GM12891 (cell line): ENCODE measurements at places on chromosomes 4 and X.
A peak's percentile ranks its signal among the peaks of the same experiment; 100 is the strongest.

DNA sequence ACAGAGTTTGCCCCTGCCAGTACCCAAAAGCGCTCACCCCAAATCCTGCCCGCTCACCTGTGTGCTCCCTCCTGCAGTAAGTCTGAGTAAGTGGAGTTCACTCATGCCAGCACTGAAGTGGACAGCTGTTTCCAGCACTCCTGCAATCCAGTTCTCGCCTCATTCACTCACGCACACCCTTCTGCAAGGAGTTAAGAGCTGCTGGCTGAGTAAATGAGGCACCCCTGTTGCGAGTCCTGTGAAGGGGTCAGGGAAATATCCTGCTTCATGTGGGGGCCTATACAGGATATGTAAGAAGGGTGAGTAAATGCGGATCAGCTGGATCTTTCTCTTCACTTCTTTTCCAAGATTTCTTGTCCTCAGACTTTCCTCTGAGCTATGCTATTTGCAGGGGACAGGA, 23.5 kb downstream of the CXCL8 start:
- no peak for DNase-seq

DNA sequence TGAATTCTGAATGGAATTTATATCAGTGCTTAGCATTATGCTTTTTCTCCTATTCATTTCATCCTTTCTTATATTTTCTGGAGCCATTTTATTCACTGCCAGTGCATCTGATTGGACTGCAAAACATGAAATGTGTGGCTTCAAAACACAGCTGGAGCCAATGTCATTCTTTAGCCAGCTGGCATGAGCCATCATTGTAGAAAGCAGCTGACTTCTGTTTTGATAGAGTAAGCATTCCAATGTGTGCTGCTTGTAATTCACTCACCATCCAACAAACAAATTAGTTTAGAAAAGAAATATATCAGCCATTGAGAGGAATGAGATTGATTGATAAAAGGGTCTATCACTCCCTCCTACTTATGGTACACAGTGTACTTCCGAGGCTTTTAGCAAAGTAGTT, 2616.0 kb downstream of the ARAP2 start:
- DNase-seq, result no peak

DNA sequence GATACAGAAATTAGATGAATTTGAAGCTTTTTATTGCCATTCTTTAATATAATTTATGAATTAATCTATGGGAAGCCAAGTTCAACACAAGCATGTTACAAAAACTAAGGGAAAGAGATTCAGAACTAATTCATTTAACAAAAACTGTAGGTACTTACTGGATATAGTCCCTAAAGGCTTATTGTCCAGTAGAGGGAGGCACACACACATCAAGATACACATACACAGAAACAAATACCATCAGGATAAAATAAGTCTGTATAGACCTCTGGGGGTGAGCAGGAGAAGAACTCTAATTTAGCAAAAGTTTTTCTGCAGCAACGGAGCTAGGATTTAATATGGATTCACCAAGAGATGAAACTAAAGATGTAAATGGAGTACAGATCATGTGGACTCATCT, 83.0 kb upstream of the IL13RA1 start:
- no peak for DNase-seq

DNA sequence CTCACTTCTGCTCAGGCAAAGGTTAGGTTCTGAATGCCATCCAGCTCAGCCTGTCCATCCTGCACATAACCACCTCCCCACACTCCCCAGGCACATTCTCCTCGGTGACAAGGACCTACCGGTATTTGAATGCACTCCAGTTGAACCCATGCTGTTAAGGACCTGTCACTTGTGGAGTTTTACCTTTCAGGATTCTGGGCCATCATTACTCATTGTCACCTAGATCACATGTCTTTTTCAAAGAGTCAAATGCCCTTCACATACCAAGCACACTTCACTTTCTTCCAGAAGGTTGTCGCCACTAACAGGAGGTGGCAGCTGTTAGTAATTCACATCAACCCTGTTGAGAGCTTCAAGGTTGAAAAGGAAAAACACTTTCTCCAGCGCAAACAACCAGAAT, 218.3 kb downstream of the SOWAHB start:
- no peak for DNase-seq

- no peak for DNase-seq
These were observed 150.0 kb upstream of the HPGD start for GRCh38 chr4:174672276-174672675.

DNA sequence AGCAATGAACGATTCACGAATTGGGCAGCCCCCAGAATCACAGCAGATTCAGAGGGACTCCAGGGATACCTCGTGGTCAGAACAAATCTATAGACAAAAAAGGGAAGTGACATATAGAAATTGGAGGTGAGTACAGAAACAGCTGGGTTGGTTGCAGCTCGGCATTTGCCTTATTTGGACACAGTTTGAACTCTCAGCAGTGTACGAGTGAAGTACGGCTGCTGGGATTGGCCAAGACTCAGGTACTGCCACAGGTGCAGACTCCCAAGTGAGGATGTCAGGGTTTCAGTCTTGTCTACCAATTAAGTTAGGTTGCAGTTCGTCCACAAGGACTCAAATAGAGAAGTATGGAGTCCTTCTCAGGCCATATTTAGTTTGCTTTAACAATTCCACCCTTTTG, 28.2 kb downstream of the HTT-AS start:
- DNase-seq, result no peak

GRCh38 chr4:188661502-188661901, 522.3 kb downstream of the TRIML1 start:
- no peak for DNase-seq

GRCh38 chrX:19964017-19964710, 26.7 kb downstream of the BCLAF3 start:
- peak; percentile 1 for DNase-seq

DNA sequence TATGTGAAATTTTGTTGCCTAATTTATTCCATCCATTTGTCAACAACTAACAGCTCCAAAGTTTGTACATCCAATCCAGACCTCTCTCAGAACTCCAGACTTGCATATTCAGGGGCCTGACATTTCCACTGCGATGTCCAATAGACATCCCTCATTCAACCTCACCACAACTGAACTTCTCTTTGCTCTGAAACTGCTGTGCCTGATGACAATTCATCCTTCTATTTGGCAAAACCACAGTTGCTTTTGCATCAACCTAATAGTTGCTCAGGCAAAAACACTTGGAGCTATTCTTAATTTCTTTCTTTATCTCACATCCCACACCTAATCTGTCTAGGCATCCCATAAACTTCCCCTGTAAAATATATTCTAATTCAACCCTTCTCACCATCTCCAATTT, 56.5 kb downstream of the ANTXR2 start:
- no peak for DNase-seq

GRCh38 chr4:170198747-170199146, 109.0 kb upstream of the AADAT start:
- DNase-seq, result no peak

DNA sequence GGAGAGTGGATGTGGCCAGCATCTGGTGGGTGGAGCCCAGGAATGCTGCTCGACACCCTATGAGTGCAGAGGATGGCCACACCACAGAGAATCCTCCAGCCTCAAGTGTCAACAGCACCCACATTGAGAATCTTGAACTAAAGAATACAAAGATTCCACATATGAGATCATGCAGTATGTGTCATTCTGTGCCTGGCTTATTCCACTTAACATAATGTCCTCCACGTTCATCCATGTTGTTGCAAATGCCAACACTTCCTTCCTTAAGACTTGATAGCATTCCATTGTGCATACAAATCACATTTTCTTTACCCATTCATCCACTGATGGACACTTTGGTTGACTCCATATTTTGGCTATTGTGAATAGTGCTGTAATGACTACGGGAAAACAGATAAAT, 145.8 kb downstream of the PRKX start:
- DNase-seq, result no peak

- no peak for DNase-seq
These were observed 1754.3 kb upstream of the AGA start for GRCh38 chr4:179196511-179196910.

- no peak for DNase-seq
These were observed 1.2 kb downstream of the TMSB4X start for GRCh38 chrX:12975991-12976558.

DNA sequence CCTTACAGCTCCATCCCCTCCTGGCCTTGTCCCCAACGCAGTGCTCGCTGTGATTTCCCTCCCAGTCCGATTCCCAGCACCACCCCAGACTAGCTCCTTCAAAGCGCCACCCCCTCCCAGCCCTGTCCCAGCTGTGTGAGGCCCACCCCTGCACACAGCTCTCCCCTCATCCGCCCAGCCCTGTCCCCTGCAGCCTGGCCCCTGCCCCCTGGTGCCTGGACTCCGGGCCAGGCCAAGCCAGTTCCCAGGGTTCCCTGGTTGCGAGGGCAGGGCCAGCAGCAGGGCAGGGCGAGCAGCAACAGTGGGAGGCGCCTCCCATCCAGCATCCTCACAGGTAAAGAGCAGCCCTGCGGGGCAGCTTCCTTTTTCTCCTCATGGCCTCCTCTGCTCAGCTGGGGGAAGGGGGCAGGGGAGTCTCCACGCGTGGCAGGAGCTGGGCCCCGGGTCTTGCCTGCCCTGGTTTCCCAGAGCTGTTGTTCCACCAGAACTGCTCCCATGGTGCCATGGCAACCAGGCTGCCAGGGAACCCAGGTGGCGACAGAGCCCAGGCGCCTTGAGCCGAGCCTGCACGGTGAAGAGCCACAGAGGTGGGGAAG, 24.8 kb downstream of the IQSEC2 start:
- DNase-seq, result no peak

GRCh38 chrX:109623997-109624396, 975 bp downstream of the KCNE5 start:
- no peak for DNase-seq

- no peak for DNase-seq
These were observed 62.1 kb downstream of the CLCN3 start for GRCh38 chr4:169682372-169683047.

DNA sequence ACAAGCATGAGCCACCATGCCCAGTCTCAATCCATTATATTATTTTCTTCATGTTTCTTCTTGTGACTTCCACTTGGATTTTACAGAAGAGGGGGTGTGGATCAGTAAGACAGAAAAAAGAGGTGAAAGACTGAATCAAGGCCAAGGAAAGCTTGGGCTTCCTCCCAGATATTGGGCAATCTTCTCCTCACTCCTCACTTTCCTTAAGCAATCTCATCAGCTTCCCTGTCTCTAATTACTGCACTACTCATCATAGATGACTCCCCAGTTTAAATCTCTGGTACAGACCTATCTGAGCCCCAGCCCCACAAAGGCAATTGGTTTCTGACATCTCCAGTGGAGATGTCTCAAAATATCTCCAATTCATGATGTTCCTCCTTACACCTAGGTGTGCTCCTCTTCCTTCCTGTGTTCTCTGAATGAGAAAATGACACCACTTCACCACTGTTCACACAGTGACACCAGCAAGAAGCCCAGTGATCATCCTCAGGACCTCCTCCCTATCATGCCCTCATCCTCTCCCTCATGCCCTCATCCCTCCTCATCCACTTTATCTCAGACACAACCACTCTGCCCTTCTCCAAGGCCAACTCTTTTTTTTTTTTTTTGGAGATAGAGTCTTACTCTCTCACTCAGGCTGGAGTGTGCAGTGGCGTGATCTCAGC, 44.8 kb upstream of the HERC6 start:
- no peak for DNase-seq

- peak; percentile 2 for DNase-seq
These were observed 626 bp downstream of the YTHDC1 start for GRCh38 chr4:68349279-68349648.

GRCh38 chrX:44828008-44828605, 15.7 kb upstream of the DUSP21 start:
- DNase-seq, result no peak

- no peak for DNase-seq
These were observed 63.5 kb downstream of the NELFA start for GRCh38 chr4:1945124-1945895.

- no peak for DNase-seq
These were observed 121.0 kb downstream of the PPA2 start for GRCh38 chr4:105352826-105353225.

DNA sequence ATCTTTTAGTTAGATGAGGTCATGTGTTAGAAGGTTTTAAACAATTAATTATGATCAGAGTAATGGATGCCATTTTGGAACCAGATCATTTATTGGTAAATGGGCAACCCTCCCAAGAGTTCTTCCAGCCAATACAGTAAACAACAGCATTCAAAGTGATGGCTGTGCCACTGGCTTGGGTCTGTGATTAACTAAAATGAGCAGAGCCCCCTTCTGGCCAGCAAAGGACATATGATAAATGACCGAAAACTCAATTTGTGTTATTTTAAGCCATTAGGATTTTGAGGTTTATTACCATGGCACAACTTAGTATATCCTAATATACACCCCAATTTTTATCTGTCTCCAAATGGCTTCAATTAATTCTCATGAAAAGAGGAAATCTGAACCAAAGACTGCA, 90.8 kb upstream of the NPFFR2 start:
- DNase-seq, result no peak

DNA sequence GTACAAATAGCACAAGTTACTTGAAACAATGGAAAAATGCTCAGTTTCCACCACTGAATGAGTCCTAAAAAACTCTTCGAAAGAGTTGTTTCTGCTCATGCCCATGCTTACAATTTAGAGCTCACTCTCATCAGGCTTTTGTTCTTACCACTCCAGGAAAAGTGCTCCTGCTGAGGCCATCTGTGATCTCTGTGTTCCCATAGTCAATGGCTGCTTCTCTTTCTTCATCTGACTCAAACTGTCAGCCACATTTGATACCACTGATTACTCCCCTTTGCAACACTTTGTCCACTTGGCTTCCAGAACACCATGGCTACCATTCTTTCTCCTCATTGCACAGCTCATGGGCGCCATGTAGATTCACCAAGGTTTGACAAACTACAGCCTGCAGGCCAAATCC, 80.0 kb upstream of the SLC34A2 start:
- no peak for DNase-seq

GRCh38 chrX:150018931-150019361, 80.7 kb upstream of the EOLA2 start:
- DNase-seq, result no peak

DNA sequence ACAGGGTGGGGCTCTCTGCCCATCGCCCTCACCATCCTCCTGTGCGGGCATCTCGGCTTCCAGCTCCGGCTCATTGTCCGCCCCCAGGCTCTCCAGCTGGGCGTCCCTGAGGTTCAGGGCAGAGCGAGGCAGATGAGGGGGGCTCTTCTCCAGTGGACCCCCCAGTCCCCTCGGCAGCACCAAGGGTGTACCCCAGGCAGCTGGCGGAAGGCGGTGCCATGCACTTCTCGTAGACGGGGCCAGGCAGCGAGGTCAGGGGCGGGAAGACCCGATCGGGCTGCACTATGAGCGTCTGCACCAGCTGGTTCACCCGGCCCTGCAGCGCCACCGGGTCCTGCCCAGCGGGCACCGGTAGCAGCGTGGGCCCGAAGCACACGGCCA, 5.5 kb downstream of the AVPR2 start:
- no peak for DNase-seq

- no peak for DNase-seq
These were observed 85.1 kb downstream of the SLC9A7 start for GRCh38 chrX:46673620-46674359.

DNA sequence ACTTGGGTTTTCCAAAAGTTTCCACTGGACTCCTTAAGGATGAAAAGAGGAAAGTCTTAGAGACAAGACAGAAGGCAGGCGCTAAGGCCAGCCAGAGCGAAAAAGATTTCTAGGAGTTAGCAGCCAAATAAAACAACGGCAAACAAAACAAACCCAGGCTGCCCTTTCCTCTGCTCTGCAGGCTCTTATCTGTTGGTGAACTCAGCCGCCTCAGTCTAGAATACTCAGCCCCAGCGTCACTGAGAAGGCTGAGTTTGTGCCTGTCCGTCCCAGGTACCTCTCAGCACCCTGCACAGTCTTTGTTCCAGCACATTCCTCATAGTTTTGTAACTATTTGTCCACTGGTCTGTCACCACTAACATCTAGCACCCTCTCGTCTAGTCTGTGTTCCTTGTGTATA, 75.6 kb upstream of the FAM9C start:
- no peak for DNase-seq
